Cardiac fibroblast (primary cell): ENCODE measurements at places on chromosomes 4 and X.

DNA sequence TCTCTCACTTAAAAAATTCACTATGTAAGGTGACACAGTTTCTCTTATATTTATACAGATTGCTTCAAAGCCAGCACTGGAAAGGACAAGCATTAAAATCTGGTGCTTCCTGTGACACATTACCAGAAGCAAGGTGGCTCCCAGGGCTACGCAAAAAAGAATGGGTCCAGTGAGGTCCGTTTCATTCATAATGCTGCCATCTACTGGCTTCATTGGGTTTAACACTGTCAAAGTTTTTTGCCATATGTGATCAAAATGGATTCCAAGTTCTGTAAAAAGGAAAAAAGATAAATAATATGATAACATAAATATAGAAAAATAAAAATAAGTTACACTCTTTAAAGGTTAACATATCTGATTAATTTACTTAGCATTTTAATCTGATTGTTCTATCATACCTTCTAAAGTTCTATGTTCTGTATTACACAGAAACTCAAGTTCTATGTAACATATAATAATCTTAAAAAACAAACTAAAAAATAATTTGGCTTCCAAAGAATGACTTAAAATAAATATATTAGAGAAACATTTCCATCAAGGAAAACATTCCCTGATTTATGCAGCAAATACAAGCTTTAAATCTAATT lies 22.1 kb downstream of the YIPF7 start:
- DNase-seq = peak; percentile 71

- peak; percentile 42 for DNase-seq
Observed at GRCh38 chrX:7119950-7120877, 27.3 kb upstream of the STS start.

DNA sequence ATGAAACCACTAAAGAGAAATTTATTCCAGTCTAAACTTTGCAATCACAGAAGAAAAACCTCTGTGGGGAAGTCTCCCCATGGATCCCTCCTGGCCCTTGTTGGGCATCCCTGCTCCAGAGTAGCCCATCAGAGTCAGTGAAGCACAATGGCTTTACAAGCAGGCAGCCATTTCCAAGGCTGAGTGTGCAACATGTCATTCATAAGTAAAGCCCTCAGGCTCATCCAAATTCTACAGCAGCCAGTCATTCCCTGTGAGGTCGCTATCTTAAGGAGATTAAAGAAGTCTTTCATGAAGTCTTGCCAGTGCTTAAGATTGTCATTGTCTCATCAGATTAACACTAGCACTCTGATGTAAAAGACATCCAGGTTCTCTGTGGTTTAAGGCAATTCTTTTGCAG lies 17.0 kb upstream of the MAPK10 start:
- no peak for DNase-seq

GRCh38 chrX:40471965-40472648 lies 108.7 kb upstream of the ATP6AP2 start:
- DNase-seq = peak; percentile 44

- no peak for DNase-seq
Observed at GRCh38 chrX:148664995-148665394, 164.6 kb downstream of the AFF2 start.

GRCh38 chr4:78482281-78482680 lies 69.3 kb upstream of the ANXA3 start:
- DNase-seq = no peak

GRCh38 chr4:35325908-35326453 lies 918.3 kb downstream of the ARAP2 start:
- no peak for DNase-seq

DNA sequence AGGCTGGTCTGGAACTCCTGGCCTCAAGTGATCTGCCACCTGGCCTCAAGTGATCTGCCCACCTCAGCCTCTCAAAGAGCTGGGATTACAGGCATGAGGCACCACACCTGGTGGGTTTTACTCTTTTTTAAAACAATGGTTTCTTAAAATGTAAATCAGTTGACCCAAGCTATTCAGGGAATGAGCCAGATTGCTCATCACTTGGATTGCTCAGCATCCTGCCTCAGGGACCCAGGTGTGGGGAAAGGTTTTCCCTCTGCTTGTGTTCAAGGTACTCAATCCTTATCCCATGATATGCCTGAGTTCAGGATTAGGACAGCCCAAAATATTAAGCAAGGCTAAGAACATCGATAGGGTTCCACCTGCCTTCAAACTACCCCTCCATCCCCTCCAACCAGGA lies 67.4 kb downstream of the CHRNA9 start:
- DNase-seq = no peak

GRCh38 chrX:85052636-85053343 lies 49.1 kb downstream of the APOOL start:
- peak; percentile 61 for DNase-seq

DNA sequence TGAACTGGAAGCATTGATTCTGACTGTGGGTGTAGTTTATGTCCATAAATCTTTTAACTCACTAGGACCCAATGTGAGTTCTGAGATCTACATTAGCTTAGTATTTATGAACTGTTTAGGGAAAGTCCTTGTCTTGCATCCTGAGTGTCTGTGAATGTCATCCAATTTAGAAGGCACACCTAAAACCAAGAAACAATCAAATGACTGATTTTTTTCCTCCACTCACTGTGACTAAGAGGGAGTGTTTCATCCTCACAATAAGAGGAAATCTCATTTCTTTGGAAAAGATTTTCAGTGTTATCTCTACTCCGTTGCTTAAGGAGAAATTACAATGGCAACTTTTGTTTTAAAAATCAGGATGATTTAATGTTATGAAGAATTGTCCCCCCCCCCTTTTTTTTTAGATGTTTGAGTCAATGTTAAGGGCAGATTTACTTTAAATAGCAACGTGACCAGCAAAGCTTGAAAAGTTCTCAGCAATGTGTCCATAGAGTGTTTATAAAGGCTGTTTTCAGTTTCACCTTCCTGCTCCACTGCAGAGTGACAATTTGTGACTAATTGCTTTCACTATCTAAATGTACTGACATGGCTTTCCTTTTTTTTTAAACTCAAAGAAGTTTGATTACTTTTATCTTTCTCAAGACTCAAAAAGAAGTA lies 173.0 kb downstream of the SPCS3 start:
- DNase-seq = peak; percentile 56

DNA sequence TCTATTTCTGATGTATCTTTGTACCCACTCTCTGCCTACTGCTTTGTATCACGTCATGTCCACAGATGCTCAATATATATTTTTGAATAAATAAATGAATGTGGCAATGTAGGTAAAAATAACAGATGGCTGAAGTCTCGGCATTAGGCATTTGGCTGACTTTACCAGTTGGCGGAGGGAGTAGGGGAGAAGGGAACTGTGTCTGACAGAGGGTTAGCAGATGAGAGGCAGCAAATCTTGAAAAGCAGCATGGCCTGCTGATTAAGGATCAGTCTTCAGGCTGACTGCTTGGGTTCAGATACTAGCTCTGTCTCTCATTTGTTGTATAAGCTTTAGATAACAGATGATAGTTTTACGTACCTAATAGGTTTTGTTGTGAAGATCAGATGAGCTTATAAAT lies 31.9 kb upstream of the RASGEF1B start:
- no peak for DNase-seq

DNA sequence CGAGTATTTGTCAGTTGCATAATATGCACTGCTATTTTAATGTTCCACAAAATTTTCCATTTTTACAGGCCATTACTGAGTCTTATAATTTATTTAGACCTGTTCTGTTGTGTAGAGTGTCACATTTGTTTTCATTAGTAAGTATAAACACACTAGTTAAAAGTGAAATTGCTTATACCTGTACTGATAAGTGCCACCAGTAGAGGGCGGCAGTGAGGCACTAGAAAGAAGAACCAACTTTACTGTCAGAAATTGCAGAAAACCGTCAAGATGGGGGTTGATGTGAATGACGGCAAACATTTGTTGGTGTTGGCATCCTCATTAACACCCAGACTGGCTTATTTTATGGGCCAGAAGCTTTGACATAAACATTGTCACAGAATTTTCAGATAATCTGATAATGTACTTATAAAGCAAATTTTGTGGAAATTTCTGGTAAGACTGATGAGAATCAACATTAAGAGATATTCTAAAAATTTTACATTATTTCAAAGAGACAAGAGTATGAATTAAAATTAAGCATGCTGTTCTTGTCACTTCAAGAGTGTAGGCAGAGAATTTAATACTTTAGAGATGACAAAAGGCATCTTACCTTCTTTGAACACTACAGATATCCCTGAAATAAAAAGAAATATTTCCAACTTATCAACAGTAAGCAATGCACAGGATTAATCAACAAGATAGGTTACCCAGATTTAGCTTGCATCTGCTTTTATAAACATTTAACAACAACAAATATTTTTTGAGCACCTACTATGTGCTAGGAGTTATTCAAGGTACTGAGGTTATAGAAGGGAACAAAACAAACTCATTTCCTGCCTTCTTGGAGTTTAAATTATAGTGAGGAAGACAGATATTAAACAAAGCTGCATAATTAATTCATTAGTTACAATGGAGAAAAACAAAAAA lies 24.9 kb downstream of the ALPK1 start:
- DNase-seq = peak; percentile 69

GRCh38 chr4:56215901-56216300 lies 171.4 kb downstream of the AASDH start:
- peak; percentile 70 for DNase-seq

- DNase-seq = peak; percentile 5
Observed at GRCh38 chr4:81549984-81550383, 78.3 kb upstream of the RASGEF1B start.

DNA sequence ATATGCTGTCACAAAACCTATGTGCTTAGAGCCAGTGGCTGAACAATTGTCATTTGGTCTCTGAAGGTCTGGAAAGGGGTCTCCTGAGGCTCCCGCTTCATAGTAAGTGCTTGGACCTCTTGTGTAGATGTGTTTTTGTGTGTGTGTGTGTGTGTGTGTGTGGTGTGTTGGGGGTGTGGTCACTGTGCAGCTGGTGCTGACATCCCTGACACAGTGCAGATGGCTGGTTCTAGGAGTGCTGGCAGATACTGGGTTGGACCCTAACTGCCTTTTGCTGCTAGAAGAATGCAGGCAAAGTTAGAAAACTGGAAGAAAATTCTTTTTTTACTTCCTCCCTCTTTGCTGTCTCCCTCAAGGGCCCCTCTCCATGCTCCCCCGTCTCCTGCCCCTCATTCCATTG lies 1872.6 kb downstream of the ARAP2 start:
- no peak for DNase-seq
